Epithelial cell of alveolus of lung (primary cell): ENCODE measurements at places on chromosomes 16 and 17. TPM values are rescaled to one million over a fixed set of nuclear protein-coding genes. Genes with fewer than 3 reads are reported as not detected.

GGNBP2 gene
- 30.8 and 36.2 TPM in 2 replicates for total RNA-seq

SECTM1 gene
- 4.9 and 21.3 TPM in 2 replicates for total RNA-seq

KRT35 gene
- not detected in 2 replicates for total RNA-seq

CIITA gene
- total RNA-seq: under 0.01 TPM in 1 of 2 replicates, not detected in the other

ZNF469 gene
- total RNA-seq: 4.2 and 9.4 TPM in 2 replicates

FN3K gene
- total RNA-seq: 0.26 and 1.4 TPM in 2 replicates

XYLT2 gene
- 27.0 and 54.8 TPM in 2 replicates for total RNA-seq

NPIPB4 gene
- total RNA-seq: 5.3 and 14.8 TPM in 2 replicates

GP1BA gene
- total RNA-seq: not detected in 2 replicates

HS3ST3A1 gene
- 36.4 and 55.3 TPM in 2 replicates for total RNA-seq

ACSM2B gene
- not detected in 2 replicates for total RNA-seq

DPEP2 gene
- total RNA-seq: not detected in 2 replicates

TUFM gene
- 157 and 179 TPM in 2 replicates for total RNA-seq

CACNA1H gene
- total RNA-seq: 2.7 and 9.6 TPM in 2 replicates

PTGES3L gene
- total RNA-seq: 0.52 TPM in 1 of 2 replicates, not detected in the other

ASPHD1 gene
- total RNA-seq: 6.5 and 9.8 TPM in 2 replicates

SERPINF2 gene
- 0.88 TPM in 1 of 2 replicates, not detected in the other for total RNA-seq

TM4SF5 gene
- not detected in 2 replicates for total RNA-seq

SLC5A10 gene
- not detected in 2 replicates for total RNA-seq

CDK12 gene
- 20.2 and 26.9 TPM in 2 replicates for total RNA-seq

NOG gene
- 0.08 and 3.9 TPM in 2 replicates for total RNA-seq

TBC1D3I gene
- 0.39 TPM in 1 of 2 replicates, not detected in the other for total RNA-seq

ZFPM1 gene
- 1.0 and 3.8 TPM in 2 replicates for total RNA-seq

CDRT15L2 gene
- total RNA-seq: not detected in 2 replicates

CCL23 gene
- not detected in 2 replicates for total RNA-seq

ZNF668 gene
- 10.5 and 15.1 TPM in 2 replicates for total RNA-seq

KRTAP4-3 gene
- not detected in 2 replicates for total RNA-seq
